Uterus (tissue), 4 donors: ENCODE measurements at places on chromosomes 7 and 10.

DNA sequence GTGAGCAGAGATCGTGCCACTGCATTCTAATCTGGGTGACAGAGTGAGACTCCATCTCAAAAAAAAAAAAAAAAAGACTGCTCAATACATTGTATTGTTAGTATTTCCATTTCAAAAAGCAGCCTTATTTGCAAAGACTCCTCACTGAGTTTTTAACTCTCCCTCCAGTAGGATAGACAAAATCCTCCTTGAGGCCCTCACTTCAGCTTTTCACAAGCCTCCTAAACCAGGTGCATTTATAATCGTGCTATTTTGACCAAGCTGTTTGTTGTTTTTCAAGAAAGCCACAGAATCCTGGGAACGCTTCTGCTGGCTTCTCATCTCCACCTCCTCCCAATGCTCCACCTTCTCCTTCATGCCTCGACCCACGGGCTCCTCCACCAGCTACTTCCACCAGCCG, 6.3 kb upstream of the DDIT4 start:
- no peak for DNase-seq

DNA sequence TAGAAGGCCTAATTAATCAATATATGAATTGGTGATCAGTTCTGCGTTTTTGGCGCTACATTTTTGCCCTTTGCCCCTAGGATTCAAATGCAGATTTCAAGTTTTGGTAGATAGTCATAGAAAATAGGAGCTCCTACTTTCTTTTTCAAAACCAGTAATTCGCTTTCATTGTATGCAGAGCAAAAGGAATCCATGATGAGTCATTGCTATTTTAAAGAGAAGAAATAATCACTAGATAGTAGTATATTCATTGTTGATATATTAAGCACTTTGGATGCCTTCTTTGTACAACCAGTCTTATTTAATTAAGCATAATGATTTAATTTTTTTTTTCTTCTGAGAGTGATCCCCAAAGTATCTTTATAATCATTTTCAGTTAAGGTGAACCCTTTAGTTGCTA, 50.3 kb downstream of the CSTF2T start:
- DNase-seq: no peak

DNA sequence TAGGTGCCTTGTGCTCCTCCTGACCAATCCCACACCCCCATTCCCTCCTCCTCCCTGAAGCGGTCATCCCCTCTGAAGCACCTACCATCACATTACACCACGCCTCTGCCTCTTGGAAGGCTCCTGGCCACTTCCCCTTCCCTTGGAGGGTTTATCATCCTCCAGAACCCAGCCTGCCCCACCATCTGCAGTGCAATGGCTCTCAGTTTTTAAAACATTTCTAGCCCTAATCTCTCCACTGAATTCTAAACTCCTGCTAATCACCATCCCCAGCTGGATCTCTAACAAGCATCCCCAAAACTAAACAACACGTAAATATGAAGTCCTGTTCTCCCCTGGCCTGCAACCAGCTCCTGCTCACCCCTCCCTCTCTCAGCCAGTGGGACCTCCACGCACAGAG, 70.6 kb downstream of the PIP4K2A start:
- DNase-seq: no peak

DNA sequence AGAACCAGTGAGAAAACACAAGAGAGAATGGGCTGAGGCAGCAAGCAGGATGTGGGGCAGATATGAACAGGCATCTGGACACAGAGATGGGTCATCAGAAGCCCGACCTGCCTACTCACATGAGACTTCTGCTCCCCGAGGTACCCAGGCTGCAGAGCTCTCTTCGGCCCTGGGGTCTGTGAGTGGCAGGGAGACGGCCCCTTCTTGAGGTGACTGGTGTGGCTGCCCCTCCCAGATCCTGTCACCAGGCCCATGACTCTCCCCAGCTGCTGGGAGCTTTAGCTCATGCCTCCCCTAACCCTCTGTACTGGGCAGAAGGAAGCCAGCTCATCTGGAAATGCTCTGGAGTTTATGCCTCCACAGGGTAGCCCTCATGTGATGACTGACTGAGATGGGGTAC, 157.6 kb upstream of the PCBD1 start:
- no peak for DNase-seq

DNA sequence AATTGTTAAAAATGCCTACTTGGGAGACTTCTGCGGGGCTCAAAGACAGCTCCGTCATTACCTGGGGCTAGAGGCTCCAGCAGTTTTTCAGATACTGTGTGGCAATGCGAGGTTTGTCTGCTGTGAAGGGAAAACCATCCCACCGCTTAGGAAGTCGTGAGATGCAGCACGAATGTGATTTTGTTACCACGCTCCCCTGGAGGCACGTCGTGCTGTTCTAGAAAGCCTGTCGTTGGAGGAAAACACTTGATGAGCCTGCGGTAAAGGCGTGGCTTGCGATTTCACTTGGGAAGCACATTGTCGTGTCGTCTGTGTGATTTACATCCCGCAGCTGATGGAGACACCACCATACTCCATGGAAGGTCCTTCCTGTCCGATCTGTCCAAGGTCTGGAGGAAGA, 39.3 kb downstream of the CAMK1D start:
- DNase-seq: no peak

DNA sequence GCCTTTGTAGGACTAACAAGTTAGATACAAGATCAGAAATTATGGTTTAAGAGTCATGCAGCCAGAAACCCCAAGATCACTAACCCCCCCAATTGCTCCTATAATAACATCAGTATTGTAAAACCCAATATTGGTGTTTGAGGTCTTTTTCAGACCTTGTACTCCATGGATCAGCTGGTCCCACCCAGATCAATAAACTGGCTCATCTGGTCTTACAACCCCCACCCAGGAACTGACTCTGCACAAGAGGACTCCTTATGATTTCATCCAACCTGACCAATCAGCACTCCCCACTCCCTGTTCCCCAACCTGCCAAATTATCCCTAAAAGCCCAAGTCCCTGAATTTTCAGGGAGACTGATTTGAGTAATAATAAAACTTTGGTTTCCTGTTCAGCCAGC, 6.4 kb upstream of the GSAP start:
- no peak for DNase-seq

- no peak for DNase-seq
Measured at GRCh38 chr10:61159253-61159652, 215.3 kb upstream of the RHOBTB1 start.
